Occipital lobe (tissue), 3 donors: ENCODE measurements at places on chromosomes 3 and 15. TPM values are rescaled to one million over a fixed set of nuclear protein-coding genes. Genes with fewer than 3 reads are reported as not detected.

GRCh38 chr3:171556574-171557145 is 96.5 kb upstream of the TNIK start:
- DNase-seq = no peak

DNA sequence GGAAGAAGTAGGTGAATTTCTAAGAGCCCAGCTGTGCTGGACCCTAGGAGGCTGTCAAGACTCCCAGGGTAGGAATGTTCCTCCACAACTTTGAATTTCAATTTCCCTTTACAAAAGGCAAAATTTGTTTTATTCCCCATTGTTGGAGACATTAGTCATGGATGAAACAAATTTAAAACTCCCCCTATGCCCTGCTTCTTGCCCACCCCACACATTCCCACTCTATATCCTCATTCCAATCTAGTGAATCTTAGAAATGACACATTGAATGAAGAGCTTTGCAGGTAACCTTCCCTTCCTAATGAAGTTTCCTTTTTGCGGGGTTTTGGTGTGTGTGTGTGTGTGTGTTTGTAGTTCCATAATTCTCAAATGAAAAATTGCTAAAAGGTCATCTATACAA is 72.6 kb downstream of the CCNL1 start:
- no peak for DNase-seq

DNA sequence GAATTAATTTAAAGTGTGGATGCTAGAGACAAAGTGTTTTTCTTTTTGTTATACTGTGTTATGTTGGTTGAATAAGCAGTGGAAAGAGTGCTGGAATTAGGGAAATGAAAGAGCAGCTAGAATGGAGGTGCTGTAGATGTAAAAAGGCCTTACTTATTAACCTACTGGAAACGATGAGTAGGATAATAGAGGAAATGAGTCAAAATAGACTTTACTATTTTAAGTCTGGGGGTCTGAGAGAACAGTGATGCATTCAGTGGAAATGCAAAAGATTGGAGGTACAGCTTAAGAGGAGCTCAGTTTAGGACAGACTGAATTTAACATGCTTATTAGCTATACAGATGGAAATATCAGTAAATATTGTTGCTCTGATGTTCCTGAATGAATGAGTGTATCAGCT is 674.0 kb downstream of the OTOL1 start:
- DNase-seq = no peak

GRCh38 chr3:124318014-124318413 is 326.1 kb upstream of the ROPN1 start:
- DNase-seq = no peak

DNA sequence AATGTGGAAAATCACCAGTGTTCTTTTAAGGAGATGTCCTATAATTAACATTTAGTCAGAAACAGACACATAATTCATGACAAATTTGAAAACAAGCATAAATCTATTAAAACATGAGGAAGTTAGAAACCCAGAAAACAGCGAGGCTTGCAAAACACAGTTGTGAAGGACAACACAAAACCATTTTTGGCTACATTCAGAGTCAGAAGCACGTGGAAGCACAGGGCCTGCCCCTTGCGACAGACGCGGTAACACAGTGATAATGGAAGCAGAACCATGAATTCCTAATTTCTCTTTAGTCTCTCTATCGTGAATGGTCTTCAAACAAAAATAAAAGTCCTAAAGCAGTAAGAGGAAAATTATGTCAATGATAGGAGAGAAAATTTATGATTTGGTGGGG is 12.2 kb downstream of the NCEH1 start:
- no peak for DNase-seq

DNA sequence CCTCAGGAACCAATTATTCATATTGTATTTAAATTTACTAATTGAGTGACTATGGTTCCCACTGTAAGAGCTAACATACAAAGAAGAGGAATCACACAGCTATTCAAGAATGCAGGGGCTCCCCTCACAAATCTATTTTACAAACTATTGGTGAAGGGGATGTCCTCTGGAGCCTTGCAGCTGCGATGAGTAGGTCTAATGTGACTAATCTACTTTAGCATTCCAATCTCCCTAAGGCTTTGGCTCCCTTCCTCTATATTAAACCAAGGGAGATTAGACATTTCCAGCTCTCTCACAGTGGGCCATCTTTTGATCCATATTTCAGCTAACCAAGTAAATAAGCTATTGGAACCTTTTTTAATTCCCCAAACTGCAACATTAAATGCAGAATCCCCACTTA is 514.2 kb upstream of the BCHE start:
- DNase-seq = no peak

- no peak for DNase-seq
Measured at GRCh38 chr3:114567771-114568170, 273.9 kb downstream of the TIGIT start.

DNA sequence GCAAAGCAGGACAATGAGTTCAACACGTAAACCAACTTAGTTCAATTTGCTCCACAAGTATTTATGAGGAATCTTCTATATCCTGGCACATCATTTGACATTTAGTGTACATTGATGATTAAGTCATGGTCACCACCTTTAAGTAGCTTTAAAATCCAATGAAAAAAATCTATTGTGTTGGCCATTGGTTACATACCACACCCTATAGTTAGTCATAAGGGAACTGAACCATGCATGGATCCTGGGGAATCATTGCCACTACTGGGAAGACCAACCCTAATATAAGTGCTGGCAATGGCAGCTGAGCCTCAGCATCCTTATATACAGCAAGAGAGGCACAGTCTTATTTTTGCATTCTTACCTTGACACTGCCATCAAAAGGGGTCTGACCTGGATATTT is 502.5 kb downstream of the MECOM start:
- DNase-seq = no peak

DNA sequence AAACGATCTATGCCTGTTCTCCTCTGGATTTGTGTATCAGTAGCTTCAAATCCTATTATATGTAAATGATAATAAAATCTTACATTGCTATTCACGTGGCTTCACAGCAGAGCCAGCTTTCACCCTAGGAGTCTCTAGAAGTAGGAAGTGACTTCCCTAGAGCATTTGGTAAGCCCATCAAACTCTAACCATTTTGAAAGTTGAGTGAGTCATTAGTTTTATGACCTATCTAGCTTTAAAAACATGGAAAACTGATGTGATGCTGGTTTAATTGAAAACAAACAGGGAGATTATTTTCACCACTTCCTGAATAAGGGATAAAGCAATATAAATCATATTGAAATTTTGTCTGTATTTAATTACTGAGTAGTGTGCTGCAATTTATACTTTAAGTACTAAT is 275.2 kb downstream of the EPHA6 start:
- no peak for DNase-seq

GRCh38 chr3:4746241-4746958 is 232.8 kb upstream of the BHLHE40 start:
- no peak for DNase-seq

GRCh38 chr3:45031531-45031930 is 5.4 kb downstream of the CLEC3B start:
- DNase-seq = no peak

DNA sequence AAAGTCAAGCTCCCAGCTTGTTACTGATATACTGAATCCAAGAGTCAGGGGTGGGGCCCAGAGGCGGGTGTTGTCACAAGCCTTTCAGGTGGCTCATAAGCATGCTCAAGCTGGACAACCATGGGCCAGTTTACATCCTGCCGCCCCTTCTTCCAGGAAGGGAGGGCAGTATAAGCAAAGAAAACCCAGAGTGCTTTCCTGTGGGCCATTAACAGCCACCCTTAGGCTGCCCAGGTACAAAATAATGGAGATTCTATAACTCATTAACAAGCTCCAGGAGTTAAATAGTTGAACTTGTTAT is 183.2 kb downstream of the NTRK3 start:
- DNase-seq = no peak

GRCh38 chr15:64274341-64274950 is 81.5 kb downstream of the CSNK1G1 start:
- DNase-seq = no peak

DNA sequence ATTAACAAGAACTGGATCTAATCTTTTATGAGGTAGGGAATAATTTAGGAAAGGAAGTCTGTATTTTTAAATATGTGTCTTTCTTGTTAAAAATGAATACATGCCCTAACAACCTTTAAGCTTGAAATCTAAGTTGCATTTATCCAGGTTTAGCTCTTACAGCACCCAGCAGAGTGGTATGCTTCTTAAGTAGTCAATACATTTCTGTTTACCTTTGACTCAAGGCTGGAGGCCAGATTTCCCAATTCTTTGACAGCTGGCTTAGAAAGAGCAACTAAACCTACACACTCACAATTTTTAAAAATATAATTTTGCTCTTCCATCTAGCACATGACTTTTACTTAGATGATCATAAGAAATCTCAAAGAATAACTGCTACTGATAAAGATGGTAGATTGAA is 148.9 kb downstream of the DPH6 start:
- no peak for DNase-seq

- no peak for DNase-seq
Measured at GRCh38 chr3:48034000-48034516, 17.8 kb upstream of the MAP4 start.

The HHLA2 gene
- total RNA-seq = not detected

The CCDC71 gene
- 18.6 TPM for total RNA-seq

The RGMA gene
- 8.1 TPM for total RNA-seq

The FBXL22 gene
- 0.47 TPM for total RNA-seq

The CAMP gene
- not detected for total RNA-seq

The ROPN1 gene
- total RNA-seq = 0.16 TPM

The PHC3 gene
- 55.2 TPM for total RNA-seq

The TIGIT gene
- total RNA-seq = not detected
